ENCODE measurements at places on chromosomes 6 and 20.

GRCh38 chr6:67121115-67121514, 1414.1 kb upstream of the EYS start:
- ATAC-seq = no peak

DNA sequence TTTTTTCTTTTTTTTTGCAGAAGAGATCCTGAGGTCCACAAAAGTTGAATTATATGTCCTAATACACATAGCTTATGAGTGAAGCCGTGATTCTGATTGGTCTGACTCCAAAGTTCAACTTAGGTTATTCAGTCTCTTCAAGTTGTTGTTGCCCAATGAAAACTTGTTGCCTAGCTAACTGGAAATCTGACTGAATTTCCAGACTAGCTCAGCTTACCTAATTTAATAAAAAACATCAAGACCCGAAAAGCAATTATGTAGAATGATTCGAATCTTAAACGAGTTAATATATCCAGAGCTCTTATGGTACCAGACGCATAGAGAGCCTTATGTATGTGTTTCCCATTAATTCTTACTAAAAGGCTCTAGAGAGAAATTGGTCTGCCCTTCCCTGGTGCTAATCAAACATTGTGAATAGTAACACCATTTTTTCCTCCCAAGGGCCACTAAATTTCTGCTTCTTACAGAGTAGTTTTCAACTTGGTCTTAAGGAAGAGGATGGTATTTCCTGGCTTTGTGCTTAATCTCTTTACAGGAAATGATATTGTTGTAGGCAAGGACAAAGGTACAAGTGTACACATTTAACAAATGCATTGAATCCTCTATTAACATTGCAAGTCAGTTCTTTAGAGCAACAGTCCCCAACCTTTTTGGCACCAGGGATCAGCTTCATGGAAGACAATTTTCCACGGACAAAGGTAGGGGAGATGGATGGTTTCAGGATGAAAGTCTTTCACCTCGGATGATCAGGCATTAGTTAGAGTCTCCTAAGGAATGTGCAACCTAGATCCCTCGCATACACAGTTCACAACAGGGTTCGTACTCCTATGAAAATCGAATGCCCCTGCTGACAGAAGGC, 107.9 kb downstream of the TSHZ2 start:
- no peak for ATAC-seq

- ATAC-seq = peak; percentile 27
Measured at GRCh38 chr6:52839124-52840055, 1.2 kb downstream of the GSTA5 start.

- ATAC-seq = no peak
Measured at GRCh38 chr20:8722277-8722928, 346.5 kb upstream of the PLCB4 start.

- ATAC-seq = peak; percentile 18
Measured at GRCh38 chr20:32585011-32585585, at the start of gene NOL4L. NOL4L (minus strand) TSS chr20:32585333; CDS start chr20:32584890, 443 bp downstream.

DNA sequence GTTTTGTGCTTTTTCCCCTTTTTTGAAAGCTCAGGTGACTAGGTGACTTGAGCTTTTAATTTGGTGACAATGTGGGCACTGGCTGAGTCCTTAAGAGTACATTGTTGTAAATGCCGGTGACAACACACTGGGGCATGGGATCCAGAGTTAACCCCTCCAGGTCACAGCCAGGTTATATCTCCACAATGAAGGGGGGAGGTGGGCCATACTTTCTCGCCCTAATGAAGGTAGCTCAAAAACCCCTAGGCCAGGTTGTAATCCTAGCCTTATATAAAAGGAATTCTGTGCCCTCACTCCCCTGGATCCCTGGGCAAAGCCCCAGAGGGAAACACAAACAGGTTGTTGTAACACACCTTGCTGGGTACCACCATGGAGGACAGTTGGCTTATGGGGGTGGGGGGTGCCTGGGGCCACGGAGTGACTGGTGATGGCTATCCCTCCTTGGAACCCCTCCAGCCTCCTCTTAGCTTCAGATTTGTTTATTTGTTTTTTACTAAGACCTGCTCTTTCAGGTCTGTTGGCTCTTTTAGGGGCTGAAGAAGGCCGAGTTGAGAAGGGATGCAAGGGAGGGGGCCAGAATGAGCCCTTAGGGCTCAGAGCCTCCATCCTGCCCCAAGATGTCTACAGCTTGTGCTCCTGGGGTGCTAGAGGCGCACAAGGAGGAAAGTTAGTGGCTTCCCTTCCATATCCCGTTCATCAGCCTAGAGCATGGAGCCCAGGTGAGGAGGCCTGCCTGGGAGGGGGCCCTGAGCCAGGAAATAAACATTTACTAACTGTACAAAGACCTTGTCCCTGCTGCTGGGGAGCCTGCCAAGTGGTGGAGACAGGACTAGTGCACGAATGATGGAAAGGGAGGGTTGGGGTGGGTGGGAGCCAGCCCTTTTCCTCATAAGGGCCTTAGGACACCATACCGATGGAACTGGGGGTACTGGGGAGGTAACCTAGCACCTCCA, 2.2 kb upstream of the VEGFA start:
- ATAC-seq = no peak

GRCh38 chr6:73177221-73177944, 47.9 kb downstream of the KHDC1L start:
- no peak for ATAC-seq

- ATAC-seq = peak; percentile 1
Measured at GRCh38 chr6:26044140-26045064, 42.8 kb upstream of the HFE start.

DNA sequence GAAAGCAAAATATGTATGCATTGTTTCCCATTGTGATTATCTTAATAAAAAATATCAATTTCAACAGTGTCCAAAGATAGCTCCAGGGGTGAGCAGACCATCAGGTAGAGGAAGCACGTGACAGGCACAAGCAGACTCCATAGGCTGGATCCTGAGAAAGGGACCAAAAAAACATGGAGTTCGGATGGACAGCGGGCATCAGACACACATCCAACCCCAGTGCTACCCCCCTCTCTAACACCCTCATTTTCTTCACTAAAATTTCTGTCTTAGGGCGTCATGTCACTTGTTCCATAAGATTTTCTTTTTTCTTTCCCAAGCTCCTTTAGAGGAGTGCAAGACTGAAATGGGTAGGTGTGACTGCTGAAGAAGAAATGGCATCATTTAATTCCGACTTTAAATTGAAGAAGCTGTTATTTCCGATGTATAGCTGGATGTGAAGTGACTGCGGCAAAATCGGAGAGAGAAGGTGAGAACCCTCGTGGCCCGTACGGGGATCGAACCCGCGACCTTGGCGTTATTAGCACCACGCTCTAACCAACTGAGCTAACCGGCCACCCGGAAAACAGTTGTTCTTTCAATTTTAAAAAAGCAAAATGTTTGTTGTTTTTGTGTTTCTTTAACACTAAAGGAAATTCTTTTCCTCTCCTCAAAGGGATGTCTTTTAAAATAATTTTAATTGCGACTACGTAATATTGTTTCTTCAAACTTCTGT, 10.3 kb upstream of the PRSS16 start:
- ATAC-seq = peak; percentile 65

DNA sequence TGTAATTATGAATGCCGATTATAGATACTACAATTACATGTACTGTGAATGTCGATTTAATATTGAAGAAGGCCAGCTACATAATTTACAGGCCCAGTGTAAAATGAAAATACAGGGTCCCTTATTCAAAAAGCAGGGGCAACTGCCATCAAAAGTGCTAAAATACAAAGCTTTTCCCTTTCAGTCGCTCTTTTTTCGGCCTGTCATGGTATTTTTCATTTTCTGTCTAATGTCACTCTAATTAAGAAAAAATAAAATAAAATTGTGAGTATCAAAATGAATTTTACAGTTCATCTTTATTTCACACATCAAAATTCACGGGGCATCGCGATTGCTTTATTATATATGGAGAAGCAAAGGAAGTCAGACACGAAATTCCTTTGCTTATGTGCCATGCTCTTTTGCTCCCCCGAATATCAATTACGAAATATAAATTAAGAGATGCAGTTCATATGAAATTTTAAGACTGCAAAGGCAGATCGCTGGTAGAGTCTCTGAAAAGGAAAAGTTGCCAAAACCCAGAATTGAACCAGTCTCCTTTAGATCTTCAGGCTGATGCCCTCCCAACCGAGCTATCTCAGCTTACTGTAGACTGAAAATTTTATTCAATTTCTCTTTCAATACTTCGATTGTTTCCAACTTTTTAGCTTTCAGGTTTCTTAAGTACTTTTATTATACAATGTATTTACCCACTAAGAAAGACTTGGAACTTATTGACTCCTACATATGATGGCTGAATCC, 197.0 kb downstream of the TRIM27 start:
- ATAC-seq = no peak

DNA sequence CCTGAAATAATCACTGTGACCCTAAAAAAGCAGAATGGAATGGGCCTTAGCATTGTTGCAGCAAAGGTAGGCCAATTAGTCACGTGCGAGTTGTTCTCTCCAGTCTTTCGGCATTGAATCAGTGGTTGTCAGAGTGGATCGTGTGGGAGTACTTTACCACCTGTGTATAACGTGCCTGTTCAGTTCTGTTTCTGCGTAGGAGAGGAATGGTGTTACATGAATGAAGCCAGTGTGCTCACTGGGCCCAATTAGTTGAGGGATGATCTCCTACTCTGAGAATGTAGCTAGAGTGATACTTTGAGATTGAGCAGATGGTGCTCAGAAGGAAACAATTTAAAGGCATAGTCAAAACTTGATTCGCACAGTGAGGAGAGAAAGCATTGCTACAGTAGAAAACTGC, 72.4 kb upstream of the KIF25 start:
- ATAC-seq = no peak

DNA sequence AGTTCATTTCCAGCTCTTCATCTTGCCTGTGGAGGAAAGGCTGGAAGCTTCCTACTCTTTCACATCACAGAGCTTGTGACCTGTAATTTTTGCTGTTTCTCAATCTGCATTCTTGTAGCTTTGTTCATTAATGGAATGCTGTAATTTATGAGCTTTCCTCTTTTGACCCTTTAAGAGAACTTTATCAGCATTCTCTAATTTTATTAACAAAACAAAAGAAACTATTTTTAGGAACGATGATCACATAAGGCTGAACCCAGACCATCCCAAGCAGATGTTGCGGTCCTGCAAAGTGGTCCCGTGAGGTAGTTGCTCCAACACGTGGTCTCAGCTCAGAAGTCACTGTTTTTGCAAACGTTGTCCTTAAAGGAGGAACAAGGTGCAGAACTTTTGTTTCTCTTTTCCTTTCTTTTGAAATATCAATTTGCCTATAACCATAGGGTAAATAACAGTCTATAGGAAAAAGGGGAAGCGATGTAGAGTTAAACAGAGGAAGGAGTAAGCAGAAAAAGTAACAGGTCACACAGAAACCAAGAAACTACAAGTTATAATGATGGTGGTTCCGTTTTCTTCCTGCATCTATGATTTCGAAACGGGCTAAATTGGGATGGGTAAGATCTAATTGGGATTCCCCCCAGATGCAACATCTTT, 121.3 kb upstream of the PHACTR1 start:
- no peak for ATAC-seq

DNA sequence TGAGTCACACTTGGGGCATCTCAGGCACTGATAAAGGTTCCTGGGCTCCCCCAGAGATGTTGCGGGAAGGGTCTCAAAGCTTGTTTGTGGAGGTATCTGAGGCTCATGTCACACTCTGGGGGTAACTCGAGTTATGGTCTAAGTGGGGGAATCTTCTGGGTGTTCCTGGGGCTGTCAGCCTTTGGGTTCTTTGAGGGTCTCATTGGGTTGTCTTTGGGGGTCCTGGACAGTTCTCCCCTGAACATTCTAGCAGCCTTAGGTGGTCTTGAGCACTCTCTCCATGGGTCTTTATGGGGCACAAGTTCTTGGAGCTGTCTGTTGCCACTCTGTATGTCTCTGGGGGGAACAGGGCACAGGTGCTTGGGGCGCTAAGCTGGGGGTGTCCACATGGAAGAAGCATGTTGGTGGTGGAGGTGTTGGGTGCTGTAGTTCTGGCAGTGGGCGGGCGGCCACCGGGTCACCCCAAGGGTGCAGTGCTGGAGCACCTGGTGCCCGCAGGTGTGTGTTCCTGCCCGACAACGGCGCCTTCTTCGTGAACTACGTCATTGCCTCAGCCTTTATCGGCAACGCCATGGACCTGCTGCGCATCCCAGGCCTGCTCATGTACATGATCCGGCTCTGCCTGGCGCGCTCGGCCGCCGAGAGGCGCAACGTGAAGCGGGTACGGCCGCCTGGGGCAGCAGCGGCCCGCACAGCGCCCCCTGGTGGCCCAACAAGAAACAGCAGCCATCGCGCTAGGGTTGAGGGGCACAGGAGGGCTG, 7.1 kb upstream of the CAPN11 start:
- peak; percentile 90 for ATAC-seq

GRCh38 chr20:60137657-60138245, 179.5 kb downstream of the CDH26 start:
- ATAC-seq = peak; percentile 54

DNA sequence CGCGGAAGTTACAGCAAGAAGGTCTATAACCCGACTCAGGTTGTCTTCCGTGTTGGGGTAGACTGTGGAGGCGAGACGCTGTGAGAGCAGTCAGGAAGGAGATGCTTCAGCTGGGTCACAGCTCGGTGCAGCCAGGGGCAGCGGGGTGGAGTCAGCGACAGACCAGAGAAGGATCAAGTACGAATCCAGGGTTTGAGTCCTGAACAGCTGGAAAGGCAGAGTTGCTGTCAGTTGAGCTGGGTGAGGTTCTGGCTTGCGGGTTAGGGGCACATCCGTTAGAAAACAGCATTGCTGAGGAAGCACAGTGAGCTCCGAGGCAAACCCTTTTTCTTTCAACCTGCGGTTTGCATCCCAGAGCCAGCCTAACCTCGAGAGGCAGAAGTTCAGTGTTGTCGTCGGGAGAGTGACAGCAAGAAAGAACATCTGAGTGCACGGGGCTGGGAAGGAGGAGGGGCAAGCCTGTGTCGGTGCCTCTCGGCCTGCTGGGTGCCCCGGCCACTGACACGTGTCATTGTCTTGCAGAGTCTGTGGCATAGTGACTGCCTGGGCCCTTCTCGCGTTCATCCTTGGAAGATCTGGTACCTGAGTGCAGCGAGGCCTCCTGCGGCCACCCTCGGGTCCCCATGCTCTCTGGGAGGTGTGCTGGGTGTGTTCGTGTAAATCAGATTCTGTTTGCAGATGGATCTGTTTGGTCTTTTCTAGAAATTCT, 20.0 kb downstream of the PNLDC1 start:
- ATAC-seq = peak; percentile 60

DNA sequence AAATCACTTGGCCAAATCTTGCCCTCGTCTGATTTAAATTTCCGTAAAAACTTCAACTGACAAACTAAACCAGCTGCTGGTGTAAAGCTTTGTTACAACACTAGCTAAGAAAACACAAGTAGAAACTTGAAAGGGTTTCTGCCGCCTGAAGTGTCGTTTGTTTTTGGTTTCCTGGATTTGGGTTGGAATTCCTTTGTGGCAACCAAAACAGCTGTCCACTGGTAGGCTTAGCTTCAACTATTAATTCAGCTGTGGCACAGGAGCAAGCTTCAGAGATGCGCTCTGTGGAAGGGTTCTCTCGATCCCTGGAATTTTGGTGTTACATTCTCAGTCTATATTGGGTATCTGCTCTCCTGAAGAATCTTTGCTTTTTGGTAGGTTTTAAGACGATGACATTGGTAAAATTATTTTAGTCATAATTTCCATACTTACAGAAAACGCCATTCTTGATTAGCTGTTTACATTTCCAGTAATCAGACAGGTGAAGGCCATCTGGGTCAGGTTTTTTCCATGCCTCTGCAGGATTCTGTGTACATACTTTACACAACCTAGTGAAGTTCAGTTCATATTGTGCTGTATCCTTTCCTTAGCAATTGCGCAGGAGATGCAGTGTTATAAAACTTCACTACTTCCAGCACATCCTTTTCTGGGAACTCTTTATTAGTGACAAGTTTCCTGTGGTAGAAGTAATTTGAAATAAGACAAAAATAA, 29.9 kb upstream of the SAMD3 start:
- ATAC-seq = no peak

- ATAC-seq = no peak
Measured at GRCh38 chr20:17298171-17298570, 71.3 kb downstream of the PCSK2 start.

- ATAC-seq = peak; percentile 22
Measured at GRCh38 chr6:156686301-156686994, 90.7 kb upstream of the ARID1B start.

Data from activated CD4-positive, CD25-positive, alpha-beta regulatory T cell treated with anti-CD3 and anti-CD28 coated beads, Interleukin-2, amount 50 U/mL, for 24 hours (primary cell).